Activated CD8-positive, alpha-beta memory T cell treated with anti-CD3 and anti-CD28 coated beads, Interleukin-2, amount 10 ng/mL, durations not matched to agents 7 days and 5 days (primary cell): ENCODE measurements at places on chromosomes 11 and 22. TPM values are rescaled to one million over a fixed set of nuclear protein-coding genes. Genes with fewer than 3 reads are reported as not detected.

DNA sequence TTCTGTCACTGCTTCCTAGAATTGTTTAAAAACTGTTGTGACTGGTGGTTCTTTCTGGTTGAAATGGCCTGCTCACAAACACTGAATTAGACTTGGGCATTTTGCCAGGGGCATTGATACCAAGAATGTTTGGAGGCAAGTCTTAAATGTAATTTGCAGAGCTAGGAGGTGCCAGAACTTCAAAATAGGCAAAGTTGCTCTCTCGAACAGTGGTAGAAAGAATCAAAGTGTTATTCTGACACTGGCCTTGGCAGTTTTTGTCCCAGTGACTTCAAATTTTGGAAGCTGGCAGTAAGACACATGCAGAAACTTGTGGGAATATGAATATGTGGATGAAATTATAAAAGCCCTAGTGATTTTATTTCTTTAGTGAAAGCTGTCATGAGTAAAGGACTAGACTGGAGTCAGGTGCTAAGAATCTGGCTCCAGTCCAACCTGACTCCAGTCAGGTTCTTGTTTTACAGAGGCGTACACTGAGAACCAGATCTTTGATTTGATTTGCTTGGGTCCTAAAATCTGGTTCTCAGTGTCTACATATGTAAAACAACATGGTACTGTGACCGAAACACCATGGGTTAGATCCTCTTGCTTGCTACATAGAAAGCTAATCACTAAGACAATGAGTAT lies 20.9 kb downstream of the SVIP start:
- H3K4me1 ChIP-seq = peaks cover 5% of the 10 kb centered on the region
- H3K4me3 ChIP-seq = no peak overlapping the region
- H3K36me3 ChIP-seq = peaks cover 3% of the 10 kb centered on the region
- H3K27me3 ChIP-seq = no peaks in the 10 kb centered on the region
- DNase-seq = no peak

- H3K36me3 ChIP-seq = no peaks in the 10 kb centered on the region
- no peak overlapping the region for H3K4me3 ChIP-seq
- no peaks in the 10 kb centered on the region for H3K27me3 ChIP-seq
These were observed 51.9 kb downstream of the SLC1A2 start for GRCh38 chr11:35367491-35367890.

- H3K4me1 ChIP-seq = peaks cover 7% of the 10 kb centered on the region
- peaks cover 6% of the 10 kb centered on the region for H3K27me3 ChIP-seq
- DNase-seq = no peak
- H3K4me3 ChIP-seq = no peak overlapping the region
These were observed 61.8 kb upstream of the PRSS23 start for GRCh38 chr11:86738568-86738967.

DNA sequence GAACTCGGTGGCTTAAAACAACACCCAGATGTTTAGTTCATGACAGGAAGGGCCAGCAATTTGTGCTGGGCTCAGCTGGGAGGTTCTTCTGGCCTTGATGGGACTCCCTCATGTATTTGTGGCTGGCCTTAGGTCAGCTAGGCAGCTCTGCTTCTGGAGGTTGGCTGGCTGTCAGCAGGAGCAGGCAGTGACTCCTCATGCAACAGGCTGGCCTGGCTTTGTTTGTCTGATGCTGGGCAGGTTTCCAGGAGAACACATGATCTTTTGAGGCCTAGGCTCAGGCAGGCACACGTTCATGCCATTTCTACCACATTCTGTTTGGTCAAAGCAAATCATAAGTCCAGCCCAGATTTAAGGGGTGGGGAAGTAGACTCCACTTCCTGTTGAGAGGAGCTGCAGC lies 571.2 kb downstream of the TBC1D22A start:
- H3K36me3 ChIP-seq = no peaks in the 10 kb centered on the region
- DNase-seq = no peak
- H3K4me3 ChIP-seq = no peak overlapping the region
- no peaks in the 10 kb centered on the region for H3K4me1 ChIP-seq
- H3K27ac ChIP-seq = no peak overlapping the region

- H3K27ac ChIP-seq = no peak overlapping the region
- no peaks in the 10 kb centered on the region for H3K4me1 ChIP-seq
- no peaks in the 10 kb centered on the region for H3K36me3 ChIP-seq
- no peak for DNase-seq
These were observed 9.4 kb upstream of the RBM4B start for GRCh38 chr11:66686801-66687750.

DNA sequence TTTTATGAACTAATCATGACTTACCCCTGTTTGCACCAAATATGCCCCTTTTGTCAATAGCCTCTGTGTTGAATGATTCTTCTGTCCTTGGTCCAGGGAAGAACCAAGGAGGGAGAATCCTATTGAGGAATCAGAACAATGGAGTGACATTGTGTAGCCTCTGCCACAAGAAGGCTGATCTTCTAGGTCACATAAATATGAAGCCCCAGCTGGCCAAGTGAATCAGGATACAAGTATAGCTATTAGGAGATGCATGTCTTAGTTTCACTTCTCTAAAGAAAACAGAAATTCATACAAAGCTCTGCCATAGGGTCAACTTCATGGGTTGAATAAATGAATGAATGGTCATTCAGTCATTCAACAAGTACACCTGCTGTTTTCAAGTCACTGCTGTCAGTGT lies 118.2 kb upstream of the BLID start:
- no peak for DNase-seq
- H3K27ac ChIP-seq = no peak overlapping the region
- H3K4me3 ChIP-seq = no peak overlapping the region

DNA sequence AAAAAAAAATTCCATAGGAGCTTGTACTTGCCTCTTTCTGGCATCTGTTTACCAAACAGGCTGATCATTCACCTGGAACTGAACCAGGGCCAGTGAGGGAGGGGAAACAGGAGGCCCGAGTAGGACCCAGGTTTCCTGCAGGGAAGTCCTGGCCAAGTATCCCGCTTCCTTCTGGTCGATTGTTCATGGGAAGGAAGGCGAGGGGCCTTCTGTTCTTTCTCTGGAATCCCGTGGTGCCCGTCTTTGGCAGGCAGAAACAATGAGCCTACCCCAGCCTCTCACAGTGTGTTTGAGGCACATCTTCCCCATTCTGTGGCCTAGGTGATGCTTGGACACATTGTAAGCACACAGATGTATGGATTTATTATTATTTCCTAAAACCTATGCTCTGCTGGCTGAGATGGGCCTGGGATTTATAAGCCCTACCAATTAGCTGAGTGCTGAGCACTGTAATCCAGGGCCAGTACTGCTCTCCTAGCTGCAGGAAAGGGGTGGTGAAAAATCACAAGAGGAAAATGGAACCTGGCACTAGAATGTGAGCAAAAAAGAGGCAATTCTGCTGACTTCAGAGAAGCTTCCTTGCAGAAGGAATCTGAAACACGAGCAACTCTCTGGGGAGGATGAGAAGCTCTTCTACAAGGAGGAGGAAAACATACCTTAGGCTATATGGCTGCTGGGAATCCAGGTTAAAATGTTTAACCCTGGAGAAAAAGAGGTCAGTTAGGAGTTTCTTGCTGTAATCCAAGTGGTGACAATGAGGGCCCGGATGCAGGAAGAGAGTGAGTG lies 53.5 kb downstream of the PRR5L start:
- no peak overlapping the region for H3K27ac ChIP-seq
- H3K36me3 ChIP-seq = no peaks in the 10 kb centered on the region
- H3K4me1 ChIP-seq = peaks cover 23% of the 10 kb centered on the region
- peaks cover 42% of the 10 kb centered on the region for H3K27me3 ChIP-seq
- DNase-seq = no peak
- H3K4me3 ChIP-seq = no peak overlapping the region

GRCh38 chr11:19342036-19342435 lies 101.3 kb upstream of the E2F8 start:
- DNase-seq = no peak
- H3K36me3 ChIP-seq = peaks cover 2% of the 10 kb centered on the region
- H3K27ac ChIP-seq = no peak overlapping the region

GRCh38 chr11:10302744-10303557 lies 1.9 kb upstream of the ADM start:
- peak; percentile 86 for DNase-seq
- peaks cover 76% of the 10 kb centered on the region for H3K27me3 ChIP-seq

- no peaks in the 10 kb centered on the region for H3K27me3 ChIP-seq
- H3K36me3 ChIP-seq = no peaks in the 10 kb centered on the region
- no peak overlapping the region for H3K4me3 ChIP-seq
- no peak overlapping the region for H3K27ac ChIP-seq
- DNase-seq = peak; percentile 27
These were observed 1048.4 kb downstream of the TBC1D22A start for GRCh38 chr22:47810505-47811500.

GRCh38 chr11:64036087-64037026 lies 626 bp downstream of the FLRT1 start:
- H3K27ac ChIP-seq = no peak overlapping the region
- H3K4me1 ChIP-seq = peaks cover 3% of the 10 kb centered on the region
- H3K36me3 ChIP-seq = no peaks in the 10 kb centered on the region
- H3K4me3 ChIP-seq = no peak overlapping the region

- no peak for DNase-seq
- H3K4me3 ChIP-seq = no peak overlapping the region
- H3K27me3 ChIP-seq = no peaks in the 10 kb centered on the region
- no peaks in the 10 kb centered on the region for H3K36me3 ChIP-seq
- no peak overlapping the region for H3K27ac ChIP-seq
These were observed 630.2 kb downstream of the BRD1 start for GRCh38 chr22:49197505-49197904.

DNA sequence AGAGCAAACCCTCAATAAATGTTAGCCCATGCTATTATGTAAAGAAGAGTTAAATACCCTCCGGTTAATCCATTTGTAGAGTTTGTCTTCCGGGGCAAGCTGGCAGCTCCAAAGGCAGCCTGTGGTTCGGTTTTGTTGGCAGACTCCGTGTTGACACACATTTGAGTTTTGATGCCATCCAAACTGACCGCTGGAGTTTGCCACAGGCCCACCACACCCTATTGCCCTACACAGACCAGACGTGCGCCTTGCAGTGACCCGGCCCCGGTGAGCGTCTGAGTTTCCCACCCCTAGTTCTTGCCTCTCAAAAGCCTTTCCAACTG lies 25.1 kb downstream of the ELFN2 start:
- H3K4me1 ChIP-seq = no peaks in the 10 kb centered on the region
- H3K27me3 ChIP-seq = peaks cover 3% of the 10 kb centered on the region
- H3K4me3 ChIP-seq = no peak overlapping the region
- no peak overlapping the region for H3K27ac ChIP-seq
- DNase-seq = no peak
- H3K36me3 ChIP-seq = no peaks in the 10 kb centered on the region

TBX10 gene
- not detected for total RNA-seq

OR6T1 gene
- not detected for total RNA-seq

SPI1 gene
- total RNA-seq = not detected

P2RY6 gene
- total RNA-seq = not detected

CD6 gene
- total RNA-seq = 181 TPM

TRPM5 gene
- total RNA-seq = not detected

CHADL gene
- total RNA-seq = 0.38 TPM
